ENCODE measurements at places on chromosomes 6 and 20.

DNA sequence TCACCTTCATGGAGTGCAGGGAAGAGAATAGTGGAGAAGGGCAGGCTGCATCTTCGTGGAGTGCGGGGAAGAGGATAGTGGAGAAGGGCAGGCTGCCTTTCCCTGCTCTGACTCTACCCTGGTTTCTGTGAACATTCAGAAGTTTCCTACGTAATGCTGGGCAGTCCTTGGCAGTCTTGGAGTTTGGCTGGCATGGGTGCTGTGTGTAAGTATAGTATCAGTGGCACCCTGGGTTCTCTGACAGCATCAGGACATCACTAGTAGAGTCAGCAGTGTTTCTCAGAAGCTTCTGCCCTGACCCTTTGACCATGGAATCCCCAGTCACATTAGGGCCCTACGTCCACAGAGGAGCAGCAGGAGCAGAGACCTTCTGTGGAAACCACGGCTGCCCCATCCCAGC is 352.9 kb downstream of the NRN1 start:
- DNase-seq, result no peak

DNA sequence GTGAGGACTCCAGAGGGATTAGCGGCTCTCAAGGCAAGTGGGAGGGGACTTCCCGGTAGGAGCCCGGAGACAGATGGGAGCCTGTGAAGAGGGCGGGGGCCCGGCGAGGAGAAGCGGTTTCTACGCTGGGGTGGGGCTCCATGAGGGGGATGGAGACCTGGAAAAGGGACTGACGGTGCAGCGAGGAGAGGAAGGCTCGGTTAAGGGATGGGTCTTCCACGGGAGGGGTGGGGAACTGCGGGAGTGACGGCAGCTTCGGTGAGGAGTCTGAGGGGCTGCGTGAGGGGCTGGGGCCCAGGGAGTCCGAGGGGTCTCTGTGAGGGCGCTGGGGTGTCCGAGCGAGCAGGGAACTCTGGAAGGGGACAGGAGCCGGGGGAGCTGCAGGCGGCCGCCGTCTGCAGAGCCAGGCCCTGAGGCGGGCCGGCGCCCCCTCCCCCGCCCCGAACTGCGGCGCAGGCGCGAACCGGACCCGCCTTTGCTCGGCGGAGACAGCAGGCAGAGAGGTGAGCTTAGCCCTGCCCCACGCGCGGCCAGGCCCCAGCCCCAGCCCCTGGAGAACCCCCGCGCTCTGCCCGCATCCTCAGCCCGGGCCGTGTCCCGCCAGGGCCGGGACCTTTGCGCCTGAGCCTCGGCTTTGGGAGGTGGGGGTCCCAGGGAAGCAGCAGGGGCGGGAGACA is at the start of gene NRSN2:
Gene NRSN2, plus strand, starts transcription at position 472 of the 677 bp plus-strand sequence. CDS start 2,533 bp downstream, outside the sequence.
- peak; percentile 72 for DNase-seq

GRCh38 chr6:32609731-32610640 is 20.3 kb upstream of the HLA-DRB1 start:
- DNase-seq, result peak; percentile 86

GRCh38 chr20:32208499-32209154 is 947 bp downstream of the POFUT1 start:
- DNase-seq, result no peak

DNA sequence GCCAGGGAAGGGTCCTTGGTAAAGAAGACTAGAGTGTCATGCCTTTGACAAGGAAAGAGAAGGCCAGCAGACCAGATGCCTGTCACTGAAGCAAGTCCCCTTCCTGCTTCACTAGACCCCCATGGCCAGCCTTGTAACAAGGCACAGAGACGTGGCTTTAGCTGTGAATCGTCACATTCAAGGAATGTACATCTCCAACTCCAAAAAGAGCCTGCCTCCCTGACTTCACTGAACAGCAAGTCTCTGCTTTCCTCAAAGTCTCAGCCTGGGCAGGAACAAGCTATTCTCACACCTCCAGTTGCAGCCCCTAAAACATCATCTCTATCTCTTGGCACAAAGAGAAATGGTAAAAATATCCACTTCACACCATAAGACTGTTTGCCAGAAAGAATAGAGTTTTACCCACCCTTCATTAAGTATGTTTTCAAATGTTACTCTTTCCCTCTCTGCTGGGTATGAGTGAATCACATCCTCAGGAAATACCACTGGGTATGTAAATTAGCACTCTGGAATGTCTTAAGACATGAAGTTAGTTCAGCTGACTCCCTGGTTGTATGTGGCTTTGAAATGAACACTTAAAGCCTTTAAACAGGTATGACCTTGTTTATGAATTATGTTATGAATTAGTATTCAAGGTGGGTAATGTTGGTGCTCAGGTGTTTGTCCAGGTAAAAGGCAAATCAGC is 46.4 kb upstream of the NT5E start:
- DNase-seq, result peak; percentile 95

DNA sequence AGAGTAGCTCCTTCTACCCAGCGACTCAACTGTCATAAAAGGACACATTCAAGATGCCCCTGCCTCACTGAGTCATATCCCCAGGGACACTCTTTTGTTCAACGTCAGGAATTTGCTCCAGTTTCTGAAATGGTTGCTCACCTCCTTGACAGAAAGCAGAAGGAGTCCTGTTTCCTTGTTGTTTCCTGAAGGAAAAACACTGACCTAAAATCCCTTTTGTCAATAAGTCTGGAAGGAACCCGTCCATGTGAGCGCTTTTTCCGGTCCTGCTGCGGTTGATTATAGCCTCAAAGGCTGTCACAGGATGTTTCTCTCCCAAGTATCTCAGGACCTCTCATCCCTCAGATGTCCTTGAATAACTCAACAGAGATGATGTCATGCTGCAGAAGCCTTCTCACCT is 113.6 kb upstream of the PLEKHG1 start:
- no peak for DNase-seq

GRCh38 chr6:6724539-6725467 is 136.3 kb downstream of the LY86 start:
- DNase-seq, result peak; percentile 79

DNA sequence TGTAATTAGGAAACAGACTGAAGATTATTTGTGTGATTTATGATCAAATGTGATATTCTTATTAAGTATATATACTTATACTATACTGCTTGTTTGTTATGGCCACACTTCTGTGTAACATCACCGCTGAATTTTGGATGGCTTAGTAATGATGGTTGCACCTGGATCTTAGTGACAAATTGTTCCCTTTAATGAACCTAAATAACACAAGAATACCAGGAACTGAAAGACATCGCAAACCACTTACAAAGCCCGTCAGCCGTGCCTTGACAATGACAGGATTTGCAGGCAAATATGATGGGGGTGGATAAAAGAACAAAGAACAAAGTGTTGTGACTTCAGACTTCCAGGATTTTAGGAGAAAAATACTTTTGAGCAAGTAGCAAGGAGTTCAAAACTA is 67.1 kb downstream of the LAMP5 start:
- no peak for DNase-seq

GRCh38 chr6:34743625-34744293 is 13.5 kb upstream of the SNRPC start:
- DNase-seq, result no peak

- DNase-seq, result peak; percentile 11
Observed at GRCh38 chr6:2783188-2783963, 18.2 kb downstream of the WRNIP1 start.

DNA sequence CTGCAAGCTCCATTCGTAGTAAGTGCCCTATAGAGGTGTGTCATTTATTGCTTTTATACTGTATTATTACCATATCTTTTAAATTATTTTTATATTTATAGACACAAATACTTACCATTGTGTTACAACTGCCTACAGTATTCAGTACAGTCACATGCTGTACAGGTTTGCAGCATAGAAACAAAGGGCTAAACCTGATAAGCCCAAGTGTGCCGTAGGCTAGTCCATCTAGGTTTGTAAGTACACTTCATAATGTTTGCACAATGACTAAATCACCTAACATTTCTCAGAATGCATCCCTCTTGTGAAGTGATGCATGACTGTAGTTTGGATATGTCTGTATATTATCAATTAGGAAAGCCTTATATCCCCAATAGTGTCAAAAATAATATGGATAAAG is 122.8 kb downstream of the CLVS2 start:
- DNase-seq, result no peak

DNA sequence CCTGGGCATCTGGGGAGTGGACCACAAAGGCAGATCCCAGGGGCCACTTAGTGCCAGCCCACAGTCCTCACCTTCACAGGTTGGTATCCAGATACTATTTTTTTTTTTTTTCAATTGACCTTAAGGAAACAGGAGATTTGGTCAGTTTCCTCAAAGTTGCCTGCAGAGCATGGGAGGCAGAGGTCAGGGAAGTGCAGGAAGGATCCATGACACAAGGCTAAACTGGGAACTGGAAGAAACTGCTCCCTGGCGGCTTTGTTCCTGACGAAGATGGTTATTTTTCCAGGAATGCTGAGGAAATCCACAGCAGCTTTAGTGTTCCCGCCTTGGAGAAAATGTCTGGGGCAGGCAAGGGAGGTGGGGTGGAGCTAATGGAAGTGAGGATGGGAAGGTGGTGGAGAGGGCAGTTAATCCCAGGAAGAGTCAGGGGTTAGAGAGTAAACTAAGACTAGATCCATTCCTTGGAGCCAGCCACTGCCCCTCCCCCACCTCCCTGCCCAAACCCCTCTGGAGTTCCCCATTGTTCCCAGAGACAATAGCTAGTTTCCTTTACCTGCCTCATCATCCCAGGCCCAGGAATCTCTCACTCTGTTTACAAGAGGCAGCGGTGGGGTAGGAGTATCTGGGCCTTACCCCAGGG is 14.3 kb upstream of the MYMX start:
- no peak for DNase-seq

DNA sequence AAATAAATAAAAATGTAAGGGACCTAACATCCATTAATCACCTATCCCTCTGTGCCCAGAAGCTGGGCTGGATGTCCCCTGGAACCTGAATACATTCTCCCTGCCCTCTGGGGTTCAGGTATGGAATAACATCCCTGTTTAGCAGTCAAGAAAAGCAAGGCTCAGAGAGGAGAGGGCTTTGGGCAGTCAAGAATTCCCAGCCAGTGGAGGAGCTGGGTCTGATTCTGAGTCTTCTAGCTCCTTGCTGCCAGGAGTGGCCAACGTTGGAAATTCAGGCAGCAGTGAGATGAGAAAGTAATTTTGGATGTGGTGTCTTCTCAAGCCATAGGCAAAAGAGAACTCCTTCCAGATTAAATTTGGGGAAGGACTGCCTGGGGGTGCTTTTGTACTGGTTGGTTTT is 42.6 kb upstream of the ZNFX1 start:
- DNase-seq, result peak; percentile 36

- no peak for DNase-seq
Observed at GRCh38 chr20:34850969-34851368, 21.7 kb downstream of the GGT7 start.

- no peak for DNase-seq
Observed at GRCh38 chr20:59078231-59078630, 35.6 kb upstream of the PRELID3B start.

DNA sequence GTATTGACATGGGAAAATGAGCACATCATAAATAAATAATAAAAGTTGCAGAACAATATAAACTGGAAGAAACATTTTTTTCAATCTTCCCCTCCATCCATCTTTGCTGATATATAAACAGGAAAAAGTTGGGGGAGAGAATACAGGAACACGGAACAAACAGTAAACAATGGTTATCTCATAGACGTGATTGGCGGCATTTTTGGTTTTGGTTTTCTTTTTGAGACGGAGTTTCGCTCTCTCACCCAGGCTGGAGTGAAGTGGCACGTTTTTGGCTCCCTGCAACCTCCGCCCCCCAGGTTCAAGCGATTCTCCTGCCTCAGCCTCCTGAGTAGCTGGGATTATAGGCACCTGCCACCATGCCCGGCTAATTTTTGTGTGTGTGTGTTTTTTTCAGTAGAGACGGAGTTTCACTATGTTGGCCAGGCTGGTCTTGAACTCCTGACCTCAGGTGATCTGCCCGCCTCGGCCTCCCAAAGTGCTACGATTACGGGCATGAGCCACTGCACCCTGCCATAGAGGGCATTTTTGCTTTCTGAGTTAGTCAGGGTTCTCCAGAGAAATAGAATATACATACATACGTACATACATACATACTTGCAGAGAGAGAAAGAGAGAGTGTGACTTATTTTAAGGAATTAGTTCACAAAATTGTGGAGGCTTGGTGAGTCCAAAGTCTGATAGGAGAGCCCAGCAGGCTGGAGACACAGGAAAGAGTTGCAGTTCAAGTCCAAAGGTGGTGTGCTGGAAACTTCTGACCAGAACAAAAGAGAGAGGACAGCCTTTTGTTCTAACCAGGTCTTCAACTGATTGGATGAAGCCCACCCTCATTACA is 22.6 kb downstream of the GNL1 start:
- no peak for DNase-seq

- peak; percentile 40 for DNase-seq
Observed at GRCh38 chr6:31441365-31442267, 38.2 kb downstream of the MICA start.

DNA sequence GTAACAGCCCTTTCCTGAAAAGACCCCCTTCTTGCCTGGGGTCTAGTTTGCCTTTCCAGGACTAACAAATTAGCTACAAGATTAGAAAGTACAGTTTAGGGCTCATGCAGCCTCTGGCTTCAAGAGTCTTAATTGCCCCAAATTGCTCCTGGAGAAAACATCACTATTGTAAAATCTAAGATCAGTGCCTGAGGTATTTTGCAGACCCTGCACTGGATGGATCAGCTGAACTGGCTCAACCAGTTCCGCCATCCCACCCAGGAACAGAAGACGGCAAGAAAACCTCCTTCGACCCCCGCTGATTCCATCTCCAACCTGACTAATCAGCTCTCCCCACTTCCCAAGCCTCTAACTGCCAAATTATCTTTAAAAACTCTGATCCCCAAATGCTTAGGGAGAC is 236.5 kb upstream of the KCNG1 start:
- no peak for DNase-seq

DNA sequence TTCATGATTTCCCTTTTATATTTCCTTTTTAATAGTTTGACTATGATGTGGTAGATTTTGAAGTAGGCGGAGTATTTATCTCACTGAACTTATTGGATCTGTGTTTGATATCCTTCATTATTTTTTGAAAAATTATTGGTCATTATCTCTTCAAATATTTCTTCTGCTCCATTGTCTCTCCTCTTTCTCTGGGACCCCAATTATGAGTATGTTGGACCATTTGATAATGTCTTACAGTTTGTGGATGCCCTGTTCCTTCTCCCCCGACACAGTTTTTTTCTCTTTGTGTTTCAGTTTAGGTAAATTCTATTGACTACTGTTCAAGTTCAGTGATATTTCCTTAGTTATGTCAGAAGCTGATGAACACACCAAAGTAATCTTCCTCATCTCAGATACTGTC is 49.4 kb upstream of the COL10A1 start:
- DNase-seq, result no peak

- DNase-seq, result peak; percentile 60
Observed at GRCh38 chr6:45454008-45454911, 76.5 kb upstream of the SUPT3H start.
